NCI-H1417 treated with DMSO at 0.1 percent for 48 hours (cell line): ENCODE measurements at places on chromosomes 5 and 9.

- DNase-seq, result no peak
Observed at GRCh38 chr5:137667341-137667740, 68.5 kb downstream of the KLHL3 start.

DNA sequence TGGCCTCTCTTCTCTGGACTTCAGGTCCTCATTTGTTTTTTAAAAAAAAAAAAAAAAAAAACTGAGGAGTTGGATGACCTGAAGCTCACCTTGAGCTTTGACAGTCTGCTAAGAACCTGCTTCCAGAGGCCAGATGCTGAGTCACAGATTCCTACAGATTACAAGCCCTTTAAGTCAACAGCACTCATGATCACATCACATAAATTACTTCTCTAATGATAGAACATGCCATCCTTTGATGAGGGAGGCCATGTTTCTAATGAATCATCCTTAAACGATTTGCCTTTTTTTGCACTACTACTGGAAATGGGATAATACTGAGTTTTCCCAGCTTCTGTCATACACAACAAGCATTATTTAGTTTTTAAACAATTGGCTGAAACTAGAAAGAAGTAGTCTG is 34.2 kb upstream of the MYOT start:
- no peak for DNase-seq

GRCh38 chr5:148085977-148086705 is 22.4 kb downstream of the SPINK5 start:
- DNase-seq, result no peak

GRCh38 chr5:150068961-150069645 is 17.3 kb downstream of the CSF1R start:
- DNase-seq, result no peak

DNA sequence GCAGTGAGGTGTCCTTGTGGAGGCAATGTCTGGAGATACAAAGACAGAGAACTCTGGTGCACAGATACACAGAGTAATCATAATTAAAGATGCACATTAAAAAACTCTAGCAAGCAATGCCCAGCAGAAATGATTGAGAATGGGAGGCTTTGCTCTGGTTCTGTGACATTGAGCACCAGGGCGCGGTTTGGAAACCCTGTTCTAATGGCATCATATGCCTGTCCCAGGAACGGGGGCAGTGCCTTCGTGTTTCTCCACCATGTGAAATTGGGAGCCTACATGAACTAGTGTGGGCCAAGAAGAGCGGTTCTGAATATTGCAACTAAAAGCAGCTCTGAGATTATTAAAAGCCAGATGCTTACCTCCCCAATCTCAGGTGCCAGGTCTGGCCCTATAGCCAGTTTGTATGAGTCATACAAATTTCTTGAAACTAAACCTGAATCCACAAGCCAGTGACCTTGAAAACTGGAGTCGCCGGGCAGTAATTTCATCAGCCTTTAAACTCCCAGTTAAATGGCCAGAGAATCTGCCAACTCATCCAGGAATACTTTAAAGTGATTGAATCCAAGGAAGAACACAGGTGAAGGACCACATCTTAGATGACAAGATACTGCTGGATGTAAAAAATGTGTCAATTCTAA is 22.2 kb upstream of the CTSL start:
- no peak for DNase-seq

GRCh38 chr9:122138560-122139268 is 20.9 kb downstream of the NDUFA8 start:
- DNase-seq, result no peak

GRCh38 chr9:4742246-4742645 is 1.2 kb upstream of the AK3 start:
- no peak for DNase-seq

GRCh38 chr5:63697811-63698210 is 264.4 kb downstream of the HTR1A start:
- DNase-seq, result no peak

GRCh38 chr9:136022731-136023409 is 61.7 kb upstream of the UBAC1 start:
- DNase-seq, result no peak

- no peak for DNase-seq
Observed at GRCh38 chr9:123586275-123586674, 230.3 kb downstream of the CRB2 start.

GRCh38 chr5:51961154-51961562 is 577.9 kb downstream of the ISL1 start:
- peak; percentile 47 for DNase-seq

- no peak for DNase-seq
Observed at GRCh38 chr5:169648725-169649310, 11.7 kb downstream of the DOCK2 start.

DNA sequence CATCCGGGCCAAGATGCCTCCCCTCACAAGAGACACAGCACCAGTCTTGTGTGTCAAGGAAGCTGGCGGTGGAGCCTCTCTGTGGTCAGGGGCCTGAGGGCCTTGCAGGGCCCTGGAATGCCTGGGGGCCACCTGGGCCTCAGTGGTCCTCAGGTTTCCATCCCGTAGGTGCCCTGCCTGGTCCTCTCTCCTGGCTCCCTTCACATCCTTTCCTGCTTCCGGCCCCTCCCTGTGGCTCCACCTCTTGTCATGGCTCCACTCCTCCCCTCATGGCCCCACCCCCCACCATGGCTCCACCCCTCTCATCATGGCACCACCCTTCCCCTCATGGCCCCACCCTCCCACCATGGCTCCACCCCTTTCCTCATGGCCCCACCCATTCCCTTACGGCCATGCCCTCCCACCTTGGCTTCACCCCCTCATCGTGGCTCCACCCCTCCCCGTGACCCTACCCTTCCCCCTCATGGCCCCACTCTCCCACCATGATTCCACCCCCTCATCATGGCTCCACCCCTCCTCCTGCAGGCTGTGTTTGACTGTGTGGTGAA is 175.8 kb downstream of the CACNA1B start:
- DNase-seq, result no peak

DNA sequence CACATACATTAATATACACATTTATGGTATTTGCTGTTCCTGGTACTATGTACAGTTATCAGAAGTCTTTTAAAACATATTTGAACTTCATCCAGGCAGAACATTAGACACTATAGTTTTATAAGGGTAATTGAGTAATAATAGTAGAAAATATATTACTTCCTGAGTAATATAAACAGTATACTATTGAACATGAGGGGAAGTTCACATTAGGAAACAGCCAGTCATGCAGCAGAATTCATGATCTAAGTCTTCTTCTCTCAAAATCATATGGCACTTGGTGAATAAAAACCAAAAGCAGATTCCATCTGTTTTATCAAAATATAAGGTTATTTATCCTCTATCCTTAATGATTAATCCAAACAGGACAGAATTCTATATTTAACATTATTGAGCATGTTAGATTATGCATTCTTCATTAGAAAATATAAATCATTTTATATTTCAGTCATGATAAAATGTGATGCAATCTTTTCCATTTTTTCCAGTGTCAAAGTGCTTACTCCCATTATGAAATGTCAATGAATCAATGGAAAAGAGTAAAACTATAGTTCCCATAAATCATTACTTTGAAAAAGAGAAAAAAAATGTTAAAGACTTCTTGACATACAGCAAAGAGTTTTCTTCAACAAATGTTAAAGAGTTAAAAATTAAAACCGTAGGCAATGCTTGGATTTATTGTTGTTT is 584.3 kb upstream of the TUSC1 start:
- DNase-seq, result no peak

GRCh38 chr9:25603106-25603505 is 75.1 kb downstream of the TUSC1 start:
- DNase-seq, result no peak

DNA sequence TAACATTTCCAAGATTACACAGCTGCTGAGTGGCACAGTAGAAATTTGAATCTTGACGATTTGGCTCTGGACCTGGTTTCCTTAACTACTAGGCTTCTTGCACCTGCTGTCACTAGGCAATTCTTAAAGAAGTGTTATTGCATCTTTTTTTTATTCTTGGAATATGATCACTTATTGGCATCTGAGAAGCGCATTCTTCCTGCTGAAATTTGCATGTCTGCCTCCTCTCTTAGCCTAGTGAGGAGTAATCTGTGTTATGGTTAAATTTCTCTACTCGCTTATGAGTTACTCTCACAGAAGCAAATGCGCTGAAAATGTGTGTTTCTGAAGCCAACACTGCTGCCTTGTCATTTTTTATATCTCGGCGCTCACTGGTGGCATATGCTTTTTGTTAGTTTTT is 89.3 kb downstream of the WDR41 start:
- DNase-seq, result no peak

DNA sequence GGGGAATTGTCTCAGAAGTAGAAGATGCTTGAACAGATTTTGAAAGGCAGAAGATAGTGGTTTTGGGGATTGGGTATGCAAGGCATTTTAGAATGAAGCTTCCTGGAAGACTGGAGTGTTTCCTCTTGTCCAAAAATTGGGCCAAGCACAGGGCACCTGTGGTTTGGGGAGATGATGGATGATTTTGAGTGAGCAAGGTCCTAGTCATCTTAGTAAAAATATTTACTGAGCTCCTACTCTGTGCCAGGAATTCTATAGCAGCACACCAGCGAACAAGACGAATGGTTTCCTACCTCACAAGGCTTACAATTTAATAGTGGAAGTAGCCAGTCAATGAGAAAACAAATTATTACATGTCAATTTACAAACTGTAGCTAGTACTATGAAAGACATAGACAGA is 484.4 kb upstream of the KIF2A start:
- DNase-seq, result no peak

DNA sequence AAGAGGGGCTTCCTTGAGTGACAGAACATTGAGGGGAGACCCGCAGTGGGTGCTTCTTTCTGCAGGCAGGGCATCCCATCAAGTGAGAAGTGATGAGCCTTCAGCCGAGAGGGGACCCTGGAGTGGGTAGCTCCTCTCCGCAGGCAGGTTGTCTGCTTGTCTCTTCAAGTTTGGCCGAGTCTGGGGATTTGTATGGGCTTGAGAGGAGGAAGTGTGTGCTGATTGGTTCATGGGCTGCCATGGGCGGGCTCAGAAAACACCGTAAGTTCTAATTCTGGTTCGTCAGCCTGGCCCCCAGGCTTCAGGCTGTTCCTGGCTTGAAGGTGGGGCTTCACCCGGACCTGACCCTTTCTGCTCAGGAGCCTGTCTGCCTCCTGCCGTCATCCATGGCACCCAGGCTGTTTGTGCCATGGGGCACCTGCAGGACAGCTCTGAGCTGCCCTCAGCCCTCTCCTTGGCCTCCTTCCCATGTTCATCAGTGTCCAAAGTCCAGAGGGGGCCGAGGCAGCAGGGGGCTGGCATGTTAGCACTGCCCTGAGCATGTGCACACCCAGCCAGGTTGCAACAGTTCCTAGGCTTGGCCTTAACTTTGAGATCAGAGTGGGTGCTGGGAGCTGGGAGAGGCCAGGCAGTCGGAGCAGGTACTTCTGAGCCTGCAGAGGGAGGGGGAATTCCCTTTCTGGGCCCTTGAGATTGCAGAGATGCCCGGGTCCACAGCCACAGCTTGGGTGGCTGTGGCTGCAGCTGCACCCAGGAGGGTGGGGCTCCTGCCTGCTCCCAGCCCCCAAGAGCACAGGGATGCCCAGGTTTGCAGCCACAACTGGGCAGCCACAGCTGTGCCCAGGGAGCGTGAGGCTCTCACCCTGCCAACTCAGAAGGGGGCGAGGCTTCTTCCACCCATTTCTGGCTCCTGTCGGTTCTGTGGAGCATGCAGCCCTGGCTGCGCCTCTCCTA is 13.5 kb upstream of the DHFR start:
- DNase-seq, result no peak

DNA sequence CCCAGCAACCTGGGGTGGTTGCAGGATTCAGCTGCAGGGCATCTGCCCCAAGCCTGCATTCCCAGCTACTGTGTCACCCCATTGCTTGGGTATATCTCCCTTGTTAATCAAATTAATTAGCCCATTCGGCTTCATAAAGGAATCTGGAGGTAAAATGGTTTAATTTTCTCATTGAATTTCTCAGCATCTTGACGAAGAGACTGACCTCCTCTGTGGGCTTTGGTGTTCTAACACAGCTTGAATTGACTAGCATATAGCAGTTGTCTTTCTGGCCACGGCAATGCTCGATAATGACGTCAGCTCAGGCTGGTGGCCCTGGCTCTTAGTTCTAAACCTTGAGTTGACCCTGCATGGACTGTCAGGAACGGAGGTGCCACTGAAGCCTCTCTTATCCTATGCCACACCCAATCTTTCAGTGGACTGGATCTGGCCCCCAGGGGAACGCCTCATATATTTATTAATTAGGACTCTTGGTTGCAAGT is 72.4 kb downstream of the MSX2 start:
- DNase-seq, result no peak

DNA sequence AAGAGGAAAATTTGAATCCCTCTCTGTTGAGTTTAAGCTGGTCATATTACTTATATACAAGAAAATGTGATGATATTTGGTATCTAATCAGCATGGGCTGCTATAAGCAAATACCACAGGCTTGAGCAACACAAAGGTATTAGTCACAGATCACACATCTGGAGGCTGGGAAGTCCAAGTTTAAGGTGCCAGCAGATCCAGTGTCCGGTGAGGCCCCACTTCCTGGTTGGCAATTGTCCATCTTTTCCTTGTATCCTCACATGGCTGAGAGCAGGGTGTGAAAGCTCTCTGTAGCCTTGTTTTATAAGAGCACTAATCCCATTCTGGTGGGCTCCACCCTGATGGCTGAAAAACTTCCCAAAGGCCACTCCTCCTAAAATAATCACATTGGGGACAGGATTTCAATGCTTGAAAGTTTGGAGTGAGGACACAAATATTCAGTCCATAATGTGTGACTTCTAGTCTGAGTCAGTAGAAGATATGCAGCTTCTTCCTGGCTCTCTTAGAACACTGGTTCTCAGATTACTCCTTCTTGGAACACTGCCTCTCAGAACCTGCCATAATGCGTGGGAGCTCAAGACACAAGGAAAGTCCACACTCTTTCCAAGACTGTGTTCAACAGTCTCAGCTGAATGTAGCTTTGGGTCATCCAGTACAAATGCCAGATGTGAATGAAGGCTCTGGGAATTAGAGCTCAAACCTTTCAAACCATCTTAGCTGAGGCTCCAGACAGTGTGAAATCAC is 124.1 kb downstream of the PRDM9 start:
- DNase-seq, result no peak

GRCh38 chr9:99876190-99876589 is 30.3 kb upstream of the STX17 start:
- no peak for DNase-seq

DNA sequence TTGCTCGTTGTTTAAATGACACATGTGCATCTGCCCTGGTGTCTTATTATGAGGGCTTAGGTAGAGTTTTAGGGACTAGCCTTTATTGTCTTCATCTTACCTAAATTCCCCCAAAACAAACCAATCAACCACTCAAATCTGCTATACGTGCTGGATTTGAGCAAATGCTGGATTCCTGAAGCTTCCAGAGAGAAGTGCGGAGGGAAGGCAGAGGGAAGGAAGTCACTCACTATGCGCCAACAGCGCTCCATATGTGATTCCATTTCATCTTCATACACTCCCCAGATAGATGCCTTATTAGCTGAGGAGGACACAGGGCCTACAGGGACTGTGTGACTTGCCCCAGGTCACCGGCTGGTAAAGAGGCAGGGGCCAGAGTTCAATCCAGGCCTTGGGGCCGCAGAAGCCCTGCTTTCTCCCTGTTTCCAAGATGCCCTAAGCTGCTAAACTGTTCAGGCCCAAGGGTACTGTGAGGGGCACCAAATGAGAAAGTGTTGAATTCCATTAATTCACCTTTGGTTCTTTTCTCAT is 63.5 kb downstream of the OTULIN start:
- DNase-seq, result no peak

- DNase-seq, result no peak
Observed at GRCh38 chr9:123990427-123990826, 21.1 kb upstream of the LHX2 start.
